Myocyte (in vitro differentiated cells): ENCODE measurements at places on chromosomes 5 and 9. TPM values are rescaled to one million over a fixed set of nuclear protein-coding genes. Genes with fewer than 3 reads are reported as not detected.

DNA sequence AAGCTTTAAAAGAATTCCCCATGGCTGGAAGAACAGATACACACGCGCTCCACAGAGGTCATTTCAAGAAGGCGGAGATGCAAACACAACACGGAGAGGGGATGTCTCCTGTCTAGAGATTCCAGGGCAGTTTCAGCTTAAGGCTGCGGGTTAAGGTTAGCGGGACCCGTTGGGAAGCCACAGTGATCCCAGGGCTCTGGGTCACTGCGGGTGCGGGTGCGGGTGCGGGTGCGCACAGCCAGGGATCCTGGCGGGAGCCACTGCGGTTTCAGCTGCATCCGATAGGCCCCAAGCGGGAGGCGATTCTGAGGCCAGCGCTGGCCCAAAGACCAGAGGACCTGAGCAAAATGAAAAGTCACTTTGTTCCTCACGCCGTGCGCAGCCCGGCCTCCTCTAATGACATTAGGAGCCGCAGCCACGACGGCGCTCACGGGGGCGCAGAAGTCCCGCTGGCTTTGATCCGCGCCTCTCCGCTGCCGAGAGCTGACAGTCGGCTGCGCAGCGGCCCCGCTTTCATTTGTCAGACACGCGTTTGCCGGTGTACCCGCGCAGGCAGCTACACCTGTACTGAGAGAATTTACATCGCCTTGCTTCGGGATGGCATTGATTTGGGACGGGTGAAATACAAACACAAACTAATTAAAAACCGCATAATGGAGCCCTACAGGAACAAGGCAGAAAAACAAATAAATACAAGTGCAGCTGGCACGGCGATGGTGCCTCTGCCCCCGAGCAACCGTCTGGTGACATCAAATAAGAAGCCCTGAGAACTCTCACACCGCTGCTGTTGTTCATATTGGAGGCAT is 5.3 kb upstream of the IRX1 start:
- no peak for DNase-seq

DNA sequence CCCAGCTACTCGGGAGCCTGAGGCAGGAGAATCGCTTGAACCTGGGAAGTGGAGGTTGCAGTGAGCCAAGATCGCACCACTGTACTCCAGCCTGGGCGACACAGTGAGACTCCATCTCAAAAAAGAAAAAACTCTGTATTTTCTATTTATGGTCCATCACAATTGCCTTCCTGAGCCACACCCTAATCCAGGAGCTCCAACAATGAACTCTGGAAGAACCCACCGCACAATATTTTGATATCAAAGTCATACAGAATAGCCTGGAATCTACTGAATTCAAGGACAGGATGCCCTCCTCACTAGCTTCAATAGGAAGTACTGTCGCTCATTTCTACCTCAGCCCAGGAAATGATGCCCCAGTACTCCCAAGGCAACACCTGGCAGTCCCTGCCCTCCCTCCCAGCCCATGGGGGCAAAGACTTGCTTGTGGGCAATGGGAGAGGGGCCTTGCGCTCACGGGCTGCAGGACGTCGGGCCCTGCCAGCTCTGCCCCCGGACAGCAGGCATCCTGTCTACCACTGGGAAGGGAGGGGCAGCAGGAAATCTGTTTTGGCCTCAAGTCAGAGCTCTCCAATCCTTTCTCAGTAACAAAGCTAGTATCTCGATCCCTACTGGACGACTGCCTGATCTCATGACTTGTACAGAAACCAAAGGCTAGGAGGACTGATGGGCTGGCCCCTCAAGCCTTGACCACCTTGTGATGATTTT is 19.7 kb downstream of the UBAC1 start:
- DNase-seq = no peak

GRCh38 chr5:39555788-39556187 is 131.0 kb upstream of the DAB2 start:
- no peak for DNase-seq

DNA sequence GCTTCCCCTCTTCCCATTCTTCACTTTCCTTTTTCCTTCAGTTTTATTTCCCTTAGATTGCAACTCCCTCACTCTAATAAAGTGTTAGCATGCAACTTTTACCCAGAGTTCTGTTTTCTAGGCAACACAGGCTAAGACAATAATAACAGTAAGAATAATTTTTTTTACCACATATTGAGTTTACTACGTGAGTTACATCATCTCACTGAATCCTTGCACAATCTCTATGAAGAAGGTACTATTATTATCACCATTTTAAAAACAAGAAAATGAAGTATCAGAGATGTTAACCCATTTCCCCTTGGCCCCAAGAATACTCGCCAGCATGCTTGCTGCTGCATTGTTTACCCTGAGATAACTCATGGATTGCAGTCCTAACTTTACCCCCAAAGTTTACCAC is 53.7 kb upstream of the SMIM32 start:
- no peak for DNase-seq

DNA sequence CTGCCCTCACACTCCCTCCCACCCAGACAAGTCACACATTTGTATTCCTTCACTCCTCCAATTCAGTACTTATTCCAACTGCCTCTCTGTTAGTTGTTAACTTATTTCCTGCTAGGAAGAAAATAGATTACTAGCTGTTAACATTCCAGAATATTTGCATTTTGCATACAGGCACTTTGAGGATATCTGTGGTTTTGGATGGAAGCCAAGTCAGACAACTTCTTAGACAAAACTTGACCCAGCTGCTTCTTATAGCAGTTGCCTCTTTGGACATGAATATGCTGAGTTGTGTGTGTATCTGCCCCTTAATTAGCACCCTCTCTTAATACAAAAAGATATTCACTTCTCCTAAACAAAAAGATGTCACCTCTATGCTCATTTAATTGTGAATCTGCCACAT is 1280.6 kb upstream of the ACO1 start:
- DNase-seq = no peak

Gene SH3RF2
- 1.1 and 1.9 TPM in 2 replicates for total RNA-seq

Gene GFRA3
- not detected in 2 replicates for total RNA-seq

Gene MYOZ3
- 0.16 and 0.40 TPM in 2 replicates for total RNA-seq

Gene RAB3C
- total RNA-seq = not detected in 2 replicates

Gene NR5A1
- total RNA-seq = not detected in 2 replicates
